Activated CD4-positive, alpha-beta T cell treated with anti-CD3 and anti-CD28 coated beads, Interleukin-2, amount 10 ng/mL, durations not matched to agents 7 days and 5 days (primary cell): ENCODE measurements at places on chromosomes 11 and 22. TPM values are rescaled to one million over a fixed set of nuclear protein-coding genes. Genes with fewer than 3 reads are reported as not detected.

Gene CARNS1
- 1.2 TPM for total RNA-seq

DNA sequence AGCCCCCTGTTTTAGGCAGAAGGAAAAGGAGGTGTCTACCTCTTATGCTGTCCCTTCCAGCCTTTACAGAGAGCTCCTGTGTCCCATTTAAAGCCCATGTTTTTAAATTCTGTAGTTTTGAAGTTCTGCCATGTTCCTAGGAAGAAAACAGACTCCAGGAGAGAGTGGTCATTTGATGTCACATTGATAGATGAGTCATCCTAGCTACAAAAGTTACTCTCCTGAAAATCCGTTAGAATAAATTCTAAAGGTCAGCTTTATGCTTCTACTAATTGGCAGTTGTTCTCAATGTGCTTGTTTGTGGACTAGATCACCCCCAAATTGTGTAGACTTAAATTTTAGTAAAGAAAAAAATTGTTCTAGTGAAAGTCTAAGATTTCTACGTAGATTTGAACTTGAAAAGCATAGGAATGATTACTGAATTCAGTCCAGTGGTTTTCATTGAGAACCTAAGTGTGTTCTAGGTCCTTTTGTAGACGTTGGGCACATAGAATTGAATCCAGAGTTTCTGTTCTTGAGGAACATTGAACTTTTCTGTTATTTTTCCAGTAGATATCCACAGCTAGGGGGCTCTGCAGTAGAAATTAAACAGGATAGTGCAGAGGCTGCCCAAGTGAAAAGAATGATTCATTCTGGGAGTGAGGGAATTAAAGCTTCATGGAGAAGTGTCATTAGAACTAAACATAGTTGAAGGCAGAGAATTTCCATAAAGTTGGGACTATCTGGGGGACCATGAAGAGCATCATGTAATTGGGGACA, 140.6 kb upstream of the RASSF10 start:
- DNase-seq, result no peak

- DNase-seq, result peak; percentile 18
Observed at GRCh38 chr11:1640076-1640946, 10.7 kb downstream of the KRTAP5-5 start.

- DNase-seq, result no peak
Observed at GRCh38 chr11:19800162-19800561, 87.5 kb downstream of the NAV2 start.

- DNase-seq, result no peak
Observed at GRCh38 chr22:47123006-47123826, 360.8 kb downstream of the TBC1D22A start.

DNA sequence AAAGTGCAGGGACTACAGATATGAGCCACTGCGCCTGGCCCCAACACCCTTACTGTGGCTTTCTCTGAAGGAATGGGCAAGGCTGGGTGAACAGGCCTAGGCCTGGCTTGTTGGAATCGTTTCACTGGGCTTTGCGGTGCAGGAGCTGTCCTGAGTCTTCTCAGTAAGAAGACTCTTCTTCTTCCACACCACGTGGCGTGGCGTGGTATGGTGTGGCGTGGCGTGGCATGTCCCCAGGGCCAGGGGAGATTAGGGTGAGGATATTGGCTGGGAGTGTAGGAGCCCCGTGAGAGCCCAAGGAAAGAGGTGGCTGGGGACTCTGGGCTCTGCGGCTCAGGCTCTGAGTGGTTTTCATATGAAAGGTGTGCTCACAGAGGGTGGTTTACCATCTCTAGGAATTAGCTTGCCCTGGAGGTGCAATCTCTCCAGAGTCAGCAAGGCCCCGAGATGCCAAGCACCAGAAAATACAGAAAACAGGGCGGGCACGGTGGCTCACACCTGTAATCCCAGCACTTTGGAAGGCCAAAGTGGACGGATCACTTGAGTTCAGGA, 70.7 kb downstream of the PARVB start:
- no peak for DNase-seq

GRCh38 chr11:65573391-65574079, 1.2 kb downstream of the FAM89B start:
- DNase-seq, result no peak
